ENCODE measurements at places on chromosomes 13 and 19.

DNA sequence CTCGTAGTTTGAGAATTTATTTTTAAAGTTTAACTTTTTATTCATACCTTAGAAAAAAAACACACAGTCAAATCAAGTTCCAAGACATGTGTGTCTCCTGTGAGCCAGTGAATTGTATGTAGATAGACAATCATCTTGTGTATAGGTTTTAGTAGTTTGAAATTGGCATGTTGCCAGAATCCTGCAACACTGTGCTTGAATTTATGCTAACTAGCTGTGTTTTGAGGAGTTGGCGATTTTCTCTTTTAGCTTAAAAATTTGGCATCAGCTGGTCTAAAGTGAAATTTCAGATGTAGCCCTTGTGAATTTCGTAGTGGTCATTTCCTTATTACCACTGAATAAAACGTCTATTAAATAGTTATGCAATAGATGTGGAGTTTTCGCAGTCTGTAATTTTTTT is 213.2 kb downstream of the ATP8A2 start:
- DNase-seq: no peak

- DNase-seq: no peak
These were observed 48.1 kb downstream of the MPHOSPH8 start for GRCh38 chr13:19681517-19681916.

- no peak for DNase-seq
These were observed 598.7 kb upstream of the SPRY2 start for GRCh38 chr13:80939581-80939980.

DNA sequence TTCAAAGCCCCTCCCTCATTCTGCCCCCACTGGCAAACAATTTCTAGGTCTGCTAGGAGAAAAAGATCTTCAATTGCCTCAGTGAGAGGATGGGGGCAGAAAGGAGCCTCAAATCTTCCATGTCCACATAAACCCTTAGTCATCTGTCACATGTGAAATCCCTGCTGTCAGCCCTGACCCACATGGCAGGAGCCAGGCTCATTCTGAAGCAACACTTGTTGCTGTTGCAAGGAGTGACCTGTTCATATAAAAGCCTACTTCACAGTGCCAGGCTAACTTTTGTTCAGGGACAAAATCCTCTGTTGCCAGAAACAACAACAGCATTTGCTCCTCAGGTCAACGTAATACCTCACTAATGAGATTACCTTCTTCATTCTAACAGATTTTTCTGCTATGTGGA is 70.5 kb downstream of the IRS2 start:
- DNase-seq: no peak

- DNase-seq: no peak
These were observed 349.5 kb upstream of the MIR17HG start for GRCh38 chr13:90997951-90998350.

DNA sequence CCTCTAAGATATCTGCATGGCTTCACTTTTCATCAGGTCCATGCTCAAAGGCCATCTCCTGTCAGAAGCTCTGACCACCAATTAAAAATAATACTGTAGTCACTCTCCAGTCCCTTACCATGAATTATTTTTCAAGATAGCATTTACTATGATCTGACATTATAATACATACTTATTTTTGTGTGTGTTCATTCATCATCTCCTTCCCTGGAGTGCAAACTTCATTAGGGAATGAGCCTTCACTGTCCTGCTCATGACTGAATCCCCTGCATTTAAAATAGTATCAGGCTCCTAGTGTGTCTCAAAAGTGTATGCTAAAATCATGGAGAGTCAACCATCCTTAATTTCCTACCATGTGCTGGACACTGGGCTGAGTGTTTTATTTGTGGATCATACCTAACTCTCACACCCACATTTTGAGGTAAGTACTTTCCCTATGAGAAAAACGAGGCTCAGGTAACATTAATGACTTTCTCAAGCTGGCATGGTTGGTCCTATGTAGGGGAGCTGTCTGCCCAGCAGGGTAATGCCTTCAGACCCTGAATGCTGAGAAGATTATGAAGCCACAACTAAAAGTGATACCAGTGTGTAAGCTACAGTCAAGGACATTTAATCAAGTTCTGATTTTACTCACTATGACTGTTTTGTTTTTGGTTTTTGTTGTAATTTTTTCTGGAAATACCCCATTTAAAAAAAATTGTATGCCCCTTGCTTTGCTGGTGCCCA is 16.3 kb downstream of the PLA2G4C start:
- DNase-seq: no peak

Data from lung microvascular endothelial cell (primary cell).